ENCODE measurements at places on chromosomes 13 and 19. TPM values are rescaled to one million over a fixed set of nuclear protein-coding genes. Genes with fewer than 3 reads are reported as not detected.

The PRODH2 gene
- 0.36 TPM for total RNA-seq

The TBC1D4 gene
- total RNA-seq, result 17.6 TPM

The RGL3 gene
- 1.9 TPM for total RNA-seq

The ZNF681 gene
- total RNA-seq, result not detected

The RNF225 gene
- total RNA-seq, result 0.12 TPM

The TMIGD2 gene
- total RNA-seq, result not detected

The SERPINE3 gene
- total RNA-seq, result not detected

The LRP3 gene
- 61.7 TPM for total RNA-seq

The RAB8A gene
- 47.0 TPM for total RNA-seq

The APOC1 gene
- total RNA-seq, result 132 TPM

The NR2F6 gene
- total RNA-seq, result 28.0 TPM

The KIR3DL2 gene
- total RNA-seq, result not detected

The SIGLEC12 gene
- not detected for total RNA-seq

The ODAD3 gene
- total RNA-seq, result 1.4 TPM

The CPB2 gene
- total RNA-seq, result not detected

The ICAM1 gene
- 4.8 TPM for total RNA-seq

The FCAR gene
- not detected for total RNA-seq

The STK11 gene
- total RNA-seq, result 39.4 TPM

The GFY gene
- total RNA-seq, result 0.21 TPM

The TUBB4A gene
- total RNA-seq, result 4.6 TPM

The ZNF134 gene
- total RNA-seq, result 8.7 TPM

The SH2D3A gene
- 15.4 TPM for total RNA-seq

The ONECUT3 gene
- total RNA-seq, result not detected

The PLPPR2 gene
- 10.3 TPM for total RNA-seq

The RFPL4A gene
- total RNA-seq, result 0.31 TPM

The DCT gene
- not detected for total RNA-seq

The SYNGR4 gene
- total RNA-seq, result 3.7 TPM

The ZNF749 gene
- total RNA-seq, result 16.8 TPM

The ZNF582 gene
- 1.4 TPM for total RNA-seq

The RNF113B gene
- not detected for total RNA-seq

The NCR1 gene
- total RNA-seq, result not detected

The GPR18 gene
- not detected for total RNA-seq

The NKPD1 gene
- total RNA-seq, result 0.10 TPM

The CEACAM16 gene
- 0.24 TPM for total RNA-seq

The BICRA gene
- total RNA-seq, result 13.6 TPM

The SIGLEC14 gene
- 0.12 TPM for total RNA-seq

The MBD3L2 gene
- total RNA-seq, result not detected

The ZNF837 gene
- total RNA-seq, result 1.4 TPM

The KANK3 gene
- total RNA-seq, result 5.1 TPM

The CEACAM7 gene
- not detected for total RNA-seq

The TRAPPC6A gene
- total RNA-seq, result 43.4 TPM

The CAMSAP3 gene
- 3.1 TPM for total RNA-seq

The ZSWIM9 gene
- total RNA-seq, result 7.2 TPM

The SERTAD1 gene
- 32.1 TPM for total RNA-seq

The ZNF729 gene
- total RNA-seq, result not detected

The TLE5 gene
- 171 TPM for total RNA-seq

The ATXN8OS gene
- total RNA-seq, result not detected

The AMH gene
- 19.8 TPM for total RNA-seq

The EFNA2 gene
- 1.2 TPM for total RNA-seq

The ADGRE3 gene
- total RNA-seq, result not detected

The ZNF700 gene
- total RNA-seq, result 0.28 TPM
